ENCODE measurements at places on chromosomes 5 and 9.

- DNase-seq, result no peak
These were observed 461.7 kb downstream of the TLE1 start for GRCh38 chr9:81227507-81228245.

GRCh38 chr5:175701797-175702196, 43.9 kb downstream of the HRH2 start:
- no peak for DNase-seq

GRCh38 chr5:138990986-138991590, 116.0 kb upstream of the LRRTM2 start:
- no peak for DNase-seq

- no peak for DNase-seq
These were observed 11.9 kb downstream of the VAV2 start for GRCh38 chr9:133979921-133980863.

DNA sequence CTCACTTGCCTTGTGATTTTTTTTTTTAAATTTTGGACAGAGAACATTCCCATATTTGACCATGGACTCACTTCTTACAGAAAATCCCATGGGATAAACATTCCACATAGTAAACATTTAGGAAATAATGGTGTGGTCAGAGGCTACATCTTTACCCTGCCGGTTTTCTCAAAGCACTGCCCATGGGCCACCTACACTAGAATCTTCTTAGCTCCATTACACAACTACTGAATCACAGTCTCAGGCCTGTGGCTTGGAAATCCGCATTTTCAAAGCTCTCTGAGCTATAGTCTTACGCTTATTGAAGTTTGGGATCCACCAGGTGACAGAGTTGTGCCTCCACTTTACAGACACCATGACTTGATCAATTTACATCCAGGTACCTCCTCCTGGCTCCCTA, 39.4 kb downstream of the ALG2 start:
- DNase-seq, result no peak

DNA sequence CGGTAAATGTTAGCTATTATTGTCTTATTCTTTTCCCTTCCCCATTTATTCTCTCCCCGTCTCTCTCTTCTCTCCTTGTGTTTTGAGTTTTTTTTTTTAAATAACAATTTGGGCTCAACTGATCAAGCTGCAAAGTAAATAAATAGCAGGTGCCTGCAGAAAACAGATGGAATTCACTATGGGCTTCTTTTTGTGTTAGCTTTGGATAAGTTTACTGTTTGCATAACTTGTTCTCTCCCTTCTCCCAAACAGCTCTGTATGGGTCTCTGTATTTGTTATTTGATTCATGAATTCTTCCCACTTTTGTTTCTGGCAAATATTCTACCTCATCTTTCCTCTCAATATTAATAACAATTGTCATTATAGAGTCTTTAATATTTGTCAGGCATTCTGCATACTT, 111.8 kb upstream of the ASTN2 start:
- no peak for DNase-seq

DNA sequence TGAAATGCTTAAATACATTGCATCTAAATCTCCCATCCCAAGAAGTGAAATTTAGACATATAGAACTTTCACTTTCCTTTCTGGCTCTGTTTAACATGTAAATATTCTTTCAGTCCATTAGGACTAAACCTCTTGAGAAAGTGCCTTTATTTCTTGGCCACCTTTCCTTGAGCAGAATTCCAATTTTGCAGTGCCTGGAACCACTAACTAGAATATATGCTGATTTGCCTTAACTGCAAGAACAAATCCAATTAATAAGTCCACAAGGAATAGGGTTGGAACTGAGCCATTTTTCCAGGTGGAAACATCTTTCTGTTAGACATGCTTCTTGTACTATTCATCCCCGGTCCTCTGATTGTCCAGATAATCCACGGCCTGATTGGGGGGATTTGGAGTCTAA, 478.0 kb downstream of the ENC1 start:
- DNase-seq, result no peak

- no peak for DNase-seq
These were observed 317.3 kb downstream of the GADD45G start for GRCh38 chr9:89922099-89922498.

GRCh38 chr9:130869250-130869649, 27.4 kb downstream of the QRFP start:
- no peak for DNase-seq

DNA sequence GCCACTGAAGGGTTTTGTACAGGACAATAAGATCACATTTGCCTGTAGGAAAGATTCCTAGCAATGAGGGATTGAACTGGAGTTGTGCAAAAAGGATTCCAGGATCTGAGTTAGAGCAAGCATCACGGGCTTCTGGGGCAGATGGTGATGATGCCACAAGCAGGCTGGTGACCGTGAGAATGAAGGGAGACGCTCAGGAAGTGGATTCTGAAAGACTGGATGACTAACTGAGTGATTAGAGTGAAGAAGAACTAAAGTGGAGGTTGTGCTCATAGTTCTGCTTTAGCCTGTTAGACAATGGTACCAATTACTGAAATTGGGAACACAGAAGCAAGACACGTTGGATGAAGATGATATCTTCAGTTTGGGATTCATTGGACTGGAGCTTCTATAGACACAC, 168.2 kb downstream of the CD180 start:
- DNase-seq, result no peak

DNA sequence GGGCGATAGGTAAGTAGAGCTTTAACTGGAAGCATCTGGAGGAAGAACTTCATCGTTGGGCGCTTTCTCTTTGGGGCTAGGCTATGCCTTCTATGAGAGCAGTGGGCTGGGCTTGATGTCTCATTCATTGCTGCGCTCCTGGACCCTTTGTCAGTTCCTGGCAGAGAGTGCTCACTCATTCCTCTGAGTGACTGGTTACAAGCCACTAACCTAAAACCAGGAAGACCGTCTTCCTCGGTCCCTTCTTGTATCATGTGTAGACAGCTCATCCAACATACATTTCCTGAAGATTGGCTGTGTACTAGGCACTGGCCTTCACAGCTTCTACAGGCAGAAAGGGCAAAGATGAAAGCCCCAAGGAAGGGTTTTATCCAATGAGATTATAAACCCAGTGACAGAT, 6.4 kb downstream of the SWI5 start:
- no peak for DNase-seq

GRCh38 chr5:88688156-88688983, 194.6 kb downstream of the MEF2C start:
- no peak for DNase-seq

DNA sequence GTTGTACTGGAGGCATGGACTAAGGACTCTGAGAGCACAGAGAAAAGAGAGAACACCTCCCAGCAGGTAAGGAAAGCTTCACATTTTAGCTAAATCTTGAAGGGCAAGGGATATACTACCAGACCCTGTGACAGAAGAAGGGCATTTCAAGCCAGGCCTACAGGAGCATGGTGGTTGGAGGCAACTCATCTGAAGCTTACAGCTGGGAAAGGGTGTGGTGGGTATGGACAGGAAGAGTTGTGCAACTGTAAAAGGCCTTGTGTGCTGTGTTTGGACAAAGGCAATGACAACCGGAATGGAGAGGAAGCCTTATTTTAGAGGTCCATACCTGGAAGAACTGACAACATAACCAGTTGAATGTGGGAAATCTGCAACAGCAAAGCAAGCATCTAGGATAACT, 31.2 kb downstream of the NIPSNAP3B start:
- no peak for DNase-seq

GRCh38 chr9:89543621-89544278, 45.8 kb upstream of the SEMA4D start:
- no peak for DNase-seq

DNA sequence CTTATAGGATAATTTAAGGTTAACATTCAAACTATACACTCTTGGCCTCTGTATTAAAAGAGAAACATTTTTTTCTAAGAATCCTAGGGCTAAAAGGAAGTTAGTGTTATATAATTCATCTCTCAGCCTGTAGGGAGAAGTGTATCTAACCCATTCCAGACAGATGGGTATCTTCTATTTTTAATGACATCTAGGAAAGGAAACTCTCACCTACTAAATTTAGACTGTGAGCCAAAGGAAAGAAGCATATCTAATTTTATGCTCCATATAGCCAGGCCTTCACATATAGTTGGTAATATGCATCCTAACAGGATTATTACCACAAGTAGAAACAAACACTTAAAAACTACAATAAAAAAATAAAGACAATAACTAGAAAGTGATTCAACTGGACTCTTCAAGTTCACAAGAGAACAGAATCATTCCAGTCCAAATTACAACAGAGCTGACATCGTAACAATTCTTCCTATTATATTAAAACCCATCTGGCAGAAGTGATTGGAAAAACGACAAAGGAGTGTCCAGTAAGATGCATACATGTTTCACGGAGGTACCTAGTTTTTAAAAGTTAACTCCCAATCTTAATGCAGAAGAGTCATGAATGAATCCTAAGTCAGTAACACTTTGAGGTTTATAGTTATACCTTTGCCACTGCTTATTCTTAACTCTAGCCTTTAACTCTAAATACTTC, 39.4 kb downstream of the SCAI start:
- no peak for DNase-seq
